Natural killer cell (primary cell): ENCODE measurements at places on chromosomes 4 and X. TPM values are rescaled to one million over a fixed set of nuclear protein-coding genes. Genes with fewer than 3 reads are reported as not detected.

The EVC gene
- 2.9 TPM for total RNA-seq

The H2BW2 gene
- total RNA-seq, result not detected

The LRRC66 gene
- not detected for total RNA-seq

The ALG13 gene
- total RNA-seq, result 97.2 TPM

The HMGB3 gene
- total RNA-seq, result 3.0 TPM

The ERAS gene
- not detected for total RNA-seq

The THAP6 gene
- 24.1 TPM for total RNA-seq

The ZCCHC18 gene
- total RNA-seq, result 8.9 TPM

The P2RY8 gene
- 107 TPM for total RNA-seq

The PABPC1L2B gene
- not detected for total RNA-seq

The VCX gene
- total RNA-seq, result not detected

The HTRA3 gene
- not detected for total RNA-seq

The RIBC1 gene
- 0.85 TPM for total RNA-seq

GRCh38 chr4:30815685-30816084 lies 95.5 kb downstream of the PCDH7 start:
- no peak for DNase-seq

GRCh38 chr4:159349332-159349731 lies 246.5 kb downstream of the RAPGEF2 start:
- no peak for DNase-seq

DNA sequence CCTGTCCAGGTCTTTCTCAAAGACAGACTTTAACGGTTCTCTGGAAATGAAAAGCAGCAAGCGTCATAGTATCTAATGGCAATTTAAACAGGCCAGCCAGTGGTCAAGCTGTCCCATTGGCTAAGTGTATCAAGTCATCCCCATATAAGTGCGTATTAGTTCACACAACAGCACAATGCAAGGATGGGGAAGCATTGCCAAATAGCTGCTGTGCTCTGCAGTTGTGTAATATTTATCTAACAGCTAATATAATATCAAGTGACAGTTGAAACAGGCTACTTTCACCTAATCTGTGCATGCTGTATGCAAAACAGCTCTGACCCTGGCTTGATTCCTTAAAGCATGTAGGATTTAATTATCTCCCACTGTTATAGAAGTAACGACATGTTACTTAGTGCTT lies 134.8 kb upstream of the PPARGC1A start:
- no peak for DNase-seq

DNA sequence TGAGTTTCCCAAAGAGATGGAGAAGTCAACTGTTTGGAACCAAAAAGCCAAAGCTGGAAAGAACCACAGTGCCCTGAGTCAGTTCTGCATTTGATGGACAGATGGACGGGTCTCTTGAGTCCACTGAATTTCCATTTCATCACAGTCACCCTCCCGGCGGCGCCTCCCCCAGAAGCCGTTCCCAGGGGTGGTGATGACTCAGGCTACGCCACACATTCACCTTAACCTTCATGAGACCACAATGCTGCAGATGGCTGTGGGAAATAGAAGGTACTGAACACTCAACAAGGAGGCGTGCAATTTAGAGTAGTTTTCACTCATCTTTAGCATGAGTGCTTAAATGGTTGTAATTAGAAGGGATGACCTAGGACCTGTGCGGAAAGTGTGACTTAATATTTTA lies 61.3 kb downstream of the STOX2 start:
- no peak for DNase-seq

DNA sequence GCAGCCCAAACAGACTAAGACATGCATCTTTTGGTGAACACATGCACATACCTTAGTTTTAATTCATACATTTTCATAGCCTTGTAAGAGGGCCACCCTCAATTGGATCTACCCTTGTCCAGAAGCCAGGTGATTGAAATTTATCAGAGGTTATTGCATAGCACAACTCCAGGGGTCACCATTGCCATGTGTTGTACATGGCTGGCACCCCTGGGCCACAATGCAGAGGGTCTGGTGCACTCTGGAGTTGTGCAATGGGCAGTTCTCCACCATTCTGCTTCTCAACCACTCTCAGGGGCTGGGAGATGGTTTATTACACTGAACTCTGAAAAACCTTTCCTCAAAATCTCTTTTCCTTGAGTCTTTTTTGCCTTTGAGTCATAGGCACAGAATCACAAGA lies 184.4 kb upstream of the CXorf66 start:
- DNase-seq, result no peak

GRCh38 chr4:113292371-113293042 lies 243.1 kb downstream of the ANK2 start:
- DNase-seq, result no peak

DNA sequence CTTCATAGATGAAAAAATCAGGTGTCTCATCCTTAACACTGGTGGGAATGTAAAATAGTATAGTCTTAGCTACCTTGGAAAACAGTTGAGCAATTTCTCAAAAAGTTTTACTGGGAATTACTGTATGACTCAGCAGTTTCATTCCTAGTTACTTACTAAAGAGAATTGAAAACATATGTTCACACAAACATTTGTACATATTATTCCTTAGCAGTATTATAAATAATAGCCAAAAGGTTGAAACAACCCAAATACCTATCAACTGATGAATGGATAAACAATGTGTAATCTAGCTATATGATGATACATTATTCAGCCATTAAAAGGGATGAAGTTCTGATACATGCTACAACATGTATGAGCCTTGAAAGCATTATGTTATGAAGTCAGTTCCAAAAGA lies 41.7 kb downstream of the RBM46 start:
- DNase-seq, result no peak

DNA sequence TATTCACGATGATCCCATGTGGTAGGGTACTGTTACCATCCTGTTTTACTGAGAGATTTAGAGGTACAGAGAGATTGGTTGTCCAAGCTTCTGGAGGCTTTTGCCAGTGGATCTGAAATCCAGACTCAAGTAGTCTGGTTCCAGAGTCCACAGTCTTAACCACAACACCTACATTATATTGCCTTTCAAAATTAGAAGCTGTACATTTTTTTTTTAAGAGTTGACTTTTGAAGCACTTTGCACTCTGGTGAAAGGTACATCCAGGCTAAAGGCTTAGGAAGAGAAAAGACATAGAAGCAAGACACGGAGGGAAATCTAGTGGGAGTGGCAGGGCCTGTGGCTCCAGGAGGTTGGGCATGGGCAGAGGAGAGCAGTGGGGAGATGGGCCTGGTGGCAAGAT lies 122.1 kb downstream of the AFF1 start:
- DNase-seq, result no peak

DNA sequence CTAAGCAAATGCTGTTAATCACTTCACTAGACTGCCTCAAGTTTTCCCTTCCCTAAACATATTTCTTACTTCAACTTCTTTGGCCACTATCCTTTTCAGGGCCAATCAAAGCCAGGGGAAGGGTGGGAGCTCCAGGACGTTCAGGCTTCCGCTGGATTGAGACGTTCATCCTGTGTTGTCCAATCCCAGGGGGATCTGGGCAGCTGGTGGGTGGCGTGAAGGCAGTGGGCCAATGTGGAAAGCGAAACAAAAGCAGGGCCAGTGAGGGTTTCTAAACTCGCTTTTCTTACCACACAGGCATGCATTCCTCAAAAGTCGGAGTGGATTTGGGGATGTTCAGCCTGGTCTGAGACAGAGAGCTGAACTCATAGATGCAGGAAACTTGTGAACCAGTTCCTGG lies 7.6 kb downstream of the CXCL13 start:
- DNase-seq, result no peak

DNA sequence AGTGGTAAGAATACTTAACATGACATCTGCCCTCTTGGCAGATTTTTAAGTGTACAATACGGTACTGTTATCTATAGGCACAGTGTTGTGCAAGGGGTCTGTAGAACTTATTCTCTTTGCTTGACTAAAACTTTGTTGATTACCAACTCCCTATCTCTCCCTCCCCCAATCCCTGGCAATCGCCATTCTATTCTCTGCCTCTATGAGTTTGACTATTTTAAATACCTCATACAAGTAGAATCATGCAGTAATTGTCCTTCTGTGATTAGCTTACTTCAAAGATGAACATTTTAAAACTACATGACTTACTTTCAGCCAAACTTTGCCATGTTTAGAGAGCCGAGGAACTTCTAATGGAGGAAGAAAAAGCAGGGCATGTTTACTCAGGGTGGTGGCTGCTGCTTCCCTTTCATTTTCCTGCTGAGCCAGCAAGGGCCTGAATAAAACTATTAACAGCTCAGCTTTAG lies 62.4 kb downstream of the APOO start:
- DNase-seq, result no peak

DNA sequence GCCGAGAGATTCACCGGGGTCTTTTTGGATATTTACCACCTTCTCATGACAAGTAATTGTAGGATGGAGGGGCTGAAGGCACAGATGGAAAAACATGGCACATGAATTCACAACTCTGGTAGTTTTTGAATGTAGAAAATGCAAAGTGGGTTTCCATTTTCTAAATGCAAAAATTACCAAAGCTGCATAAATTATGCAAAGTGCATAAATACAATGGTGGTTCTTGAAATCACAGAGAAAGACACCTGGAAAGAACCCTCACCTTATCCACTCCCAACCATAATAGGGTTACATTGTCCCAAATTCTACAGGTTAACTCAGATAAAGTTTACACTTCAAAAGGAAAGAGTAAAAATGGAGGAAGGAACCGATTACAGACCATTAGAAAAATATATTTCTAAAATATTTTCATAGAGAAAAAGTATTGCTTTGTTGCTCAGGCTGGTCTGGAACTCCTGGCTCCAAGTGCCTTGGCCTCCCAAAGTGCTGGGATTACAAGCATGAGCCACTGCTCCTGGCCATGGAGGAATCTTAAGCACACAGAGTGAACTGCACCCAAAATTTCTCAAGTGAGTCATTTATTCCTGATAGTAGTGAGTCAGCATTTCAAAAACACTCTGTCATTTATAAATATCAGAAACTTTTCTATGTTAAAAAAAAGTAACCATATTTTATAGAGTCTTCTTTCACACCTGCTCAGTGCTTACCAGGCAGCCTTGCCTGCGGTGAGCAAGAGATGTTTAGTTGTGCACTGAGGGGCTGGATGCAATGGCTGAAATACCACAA lies 101.4 kb downstream of the FIP1L1 start:
- DNase-seq, result no peak

- no peak for DNase-seq
Measured at GRCh38 chrX:104281564-104281963, 26.8 kb upstream of the ESX1 start.

- DNase-seq, result no peak
Measured at GRCh38 chr4:64738240-64738639, 329.0 kb upstream of the TECRL start.

GRCh38 chrX:154775419-154776349 lies 13.0 kb downstream of the DKC1 start:
- DNase-seq, result no peak

GRCh38 chr4:113809311-113809710 lies 47.8 kb upstream of the CAMK2D start:
- peak; percentile 7 for DNase-seq

- DNase-seq, result no peak
Measured at GRCh38 chr4:181798536-181798935, 444.7 kb upstream of the TENM3 start.

- DNase-seq, result peak; percentile 2
Measured at GRCh38 chr4:72505314-72505744, 63.7 kb downstream of the ADAMTS3 start.

DNA sequence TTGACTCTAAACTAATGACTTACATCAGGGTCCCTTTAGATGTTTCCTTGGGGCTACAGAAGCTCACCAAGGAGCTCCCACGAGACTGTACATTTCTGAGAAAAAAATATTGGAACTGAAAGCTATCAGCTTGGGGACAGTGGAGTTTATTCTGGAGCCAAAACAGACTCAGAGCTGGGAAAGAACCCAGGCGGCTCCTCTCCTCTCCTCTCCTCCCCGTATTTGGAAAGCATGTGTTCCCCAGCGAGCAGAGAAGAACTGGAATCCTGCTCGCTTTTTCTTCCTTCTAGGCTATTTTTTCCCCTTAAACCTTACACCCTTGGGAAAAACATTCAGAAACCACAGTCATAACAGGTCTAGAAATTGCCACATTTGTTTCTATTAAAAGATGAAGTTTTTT lies 4.3 kb upstream of the MAP7D3 start:
- no peak for DNase-seq

DNA sequence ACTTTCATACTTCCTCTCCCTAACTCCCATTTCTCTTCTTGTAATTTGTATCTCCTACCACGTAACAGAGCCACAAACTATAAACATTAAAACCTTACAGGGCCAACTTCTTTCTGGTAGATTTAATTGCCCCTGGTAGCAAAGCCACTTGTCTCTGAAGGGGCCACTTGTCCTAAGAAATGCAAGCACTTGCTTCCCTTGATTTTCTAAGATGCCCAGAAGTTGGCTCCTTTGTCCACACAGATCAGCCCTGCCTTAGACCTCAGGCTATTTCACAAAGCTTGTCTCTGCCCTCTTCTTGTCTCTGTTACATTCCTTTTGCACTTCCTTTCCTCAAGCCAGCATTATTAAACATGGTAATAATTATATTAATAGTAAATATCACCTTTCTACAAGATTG lies 80.6 kb upstream of the CXXC4 start:
- no peak for DNase-seq

DNA sequence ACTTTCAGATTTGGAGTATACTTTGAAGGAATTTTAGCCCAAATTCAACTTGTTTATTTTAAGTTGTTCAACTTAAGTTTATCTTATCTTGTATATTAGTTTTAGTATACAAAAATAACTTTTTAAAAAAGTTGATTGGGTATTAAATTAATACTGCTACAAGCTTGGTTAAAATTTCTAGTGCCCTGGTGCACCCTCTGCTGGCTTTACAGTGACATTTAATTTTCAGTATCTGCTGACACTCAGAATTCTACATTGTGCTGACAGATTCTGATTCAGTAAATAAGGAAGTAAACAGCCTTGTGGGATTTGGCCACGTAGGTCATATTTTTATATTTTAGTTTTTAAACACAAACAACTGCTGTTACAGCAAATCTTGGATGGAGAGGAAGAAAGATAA lies 2.9 kb downstream of the EDA start:
- DNase-seq, result peak; percentile 23

DNA sequence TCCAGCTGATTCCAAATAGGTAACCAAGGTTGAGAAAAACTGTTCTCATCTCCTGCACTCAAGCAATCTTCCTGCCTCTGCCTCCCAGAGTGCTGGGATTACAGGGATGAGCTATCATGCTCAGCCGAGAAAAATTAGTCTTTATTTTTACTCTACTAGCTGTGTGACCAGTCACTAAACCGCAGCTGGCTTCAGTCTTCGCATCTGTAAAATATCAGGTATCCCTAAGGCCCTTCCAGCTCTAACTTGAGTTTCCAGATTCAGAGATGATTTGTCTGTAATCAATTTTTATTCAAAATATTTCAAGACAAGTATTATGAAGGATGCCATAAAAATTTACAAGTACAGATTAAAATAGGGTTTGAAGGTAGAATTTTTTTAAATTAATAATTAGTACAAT lies 3.5 kb downstream of the ADH6 start:
- no peak for DNase-seq
